Hair follicle dermal papilla cell (primary cell): ENCODE measurements at places on chromosomes 7 and 10. TPM values are rescaled to one million over a fixed set of nuclear protein-coding genes. Genes with fewer than 3 reads are reported as not detected.

Gene ZNF804B
- total RNA-seq: not detected in 2 replicates

Gene AKR1C3
- total RNA-seq: 41.5 and 84.8 TPM in 2 replicates

Gene OR2A5
- total RNA-seq: not detected in 2 replicates

Gene AIFM2
- total RNA-seq: 9.2 and 12.2 TPM in 2 replicates

Gene SUN3
- not detected in 2 replicates for total RNA-seq

Gene MEOX2
- 4.5 and 7.6 TPM in 2 replicates for total RNA-seq

Gene C10orf95
- total RNA-seq: not detected in 2 replicates

Gene RAMP3
- 0.24 TPM in 1 of 2 replicates, not detected in the other for total RNA-seq

Gene ANKRD2
- 0.24 and 0.32 TPM in 2 replicates for total RNA-seq

Gene SFTPA2
- total RNA-seq: not detected in 2 replicates

Gene PAX4
- not detected in 2 replicates for total RNA-seq

Gene ZWINT
- 3.6 and 4.4 TPM in 2 replicates for total RNA-seq

Gene KLLN
- total RNA-seq: 0.85 and 0.97 TPM in 2 replicates
